T follicular helper cell (primary cell): ENCODE measurements at places on chromosomes 4 and X.

DNA sequence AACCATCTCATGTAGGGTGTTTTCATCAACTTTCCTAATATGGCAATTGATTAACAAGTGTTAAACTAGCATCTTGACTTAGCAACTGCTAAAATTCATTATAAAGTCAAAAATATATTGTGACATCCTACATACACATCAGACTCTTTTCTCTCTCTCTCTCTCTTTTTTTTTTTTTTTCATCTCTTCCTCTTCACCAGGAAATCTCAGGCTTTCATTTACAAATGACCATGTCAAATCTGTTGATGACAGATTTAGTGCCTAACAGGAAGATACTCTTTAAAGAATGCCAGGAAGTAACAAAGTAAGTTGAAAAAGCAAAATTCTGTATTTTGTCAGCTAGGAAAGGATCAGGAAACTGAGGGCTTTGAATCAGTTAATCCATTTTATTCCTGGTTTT lies 365.5 kb downstream of the PCDH7 start:
- DNase-seq: no peak

DNA sequence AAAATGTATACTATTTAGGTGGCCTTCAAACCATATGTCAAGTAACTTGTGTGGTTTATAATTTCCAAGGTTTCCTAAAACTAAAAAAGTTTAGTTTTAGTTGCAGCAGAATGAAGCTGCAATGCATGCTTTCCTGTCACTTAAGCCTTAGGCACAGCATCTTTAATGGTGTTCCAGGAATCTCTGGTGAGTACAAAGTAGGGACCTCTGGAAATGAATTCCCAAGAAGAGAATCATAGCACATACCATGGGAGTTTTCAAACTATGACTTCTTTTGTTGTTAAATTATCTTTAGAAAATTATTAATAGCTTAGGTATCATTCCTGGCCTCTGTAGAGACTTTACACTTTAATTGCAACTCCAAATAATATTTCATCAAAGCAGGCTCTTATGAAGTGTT lies 1005.9 kb upstream of the PABPC4L start:
- no peak for DNase-seq

GRCh38 chrX:30533835-30534234 lies 43.7 kb downstream of the TASL start:
- no peak for DNase-seq

DNA sequence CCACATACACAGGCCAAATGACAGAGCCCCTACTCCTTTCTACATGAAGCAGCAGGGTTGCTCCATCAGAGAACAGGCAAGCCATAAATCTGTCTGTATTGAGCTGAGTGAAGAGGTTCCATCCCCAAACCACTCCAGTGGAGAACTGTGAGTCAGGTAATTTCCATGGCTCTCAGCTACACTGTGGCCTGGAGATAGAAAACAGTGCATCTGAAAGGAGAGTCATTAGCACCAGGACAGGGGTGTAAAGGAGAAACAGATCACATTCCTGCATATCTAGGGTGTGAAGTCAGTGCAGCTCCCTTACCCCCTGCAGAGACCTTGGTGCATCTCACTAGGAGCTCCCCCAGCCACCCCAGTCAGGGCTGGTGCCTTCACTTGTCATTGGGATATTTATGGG lies 314.7 kb downstream of the CHIC1 start:
- no peak for DNase-seq

GRCh38 chr4:170743633-170744032 lies 653.9 kb upstream of the AADAT start:
- DNase-seq: no peak

GRCh38 chr4:153728660-153729059 lies 31.2 kb downstream of the RNF175 start:
- no peak for DNase-seq

DNA sequence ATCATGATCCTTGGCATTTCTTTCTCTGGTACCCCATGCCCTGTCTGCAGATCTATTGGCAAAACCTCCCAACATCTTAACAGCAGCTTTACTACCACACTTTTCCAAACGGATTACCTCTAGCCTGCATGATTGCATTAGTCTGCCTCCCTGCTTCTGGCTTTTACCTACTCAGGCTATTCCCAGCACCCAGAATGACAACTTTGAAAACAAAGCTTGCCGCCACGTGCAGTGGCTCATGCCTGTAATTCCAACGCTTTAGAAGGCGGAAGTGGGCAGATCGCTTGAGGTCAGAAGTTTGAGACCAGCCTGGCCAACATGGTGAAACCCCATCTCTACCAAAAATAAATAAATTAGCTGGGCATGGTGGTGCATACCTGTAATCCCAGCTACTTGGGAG lies 60.2 kb downstream of the UBE2K start:
- DNase-seq: no peak

GRCh38 chrX:112967903-112968302 lies 127.3 kb upstream of the AMOT start:
- DNase-seq: no peak

DNA sequence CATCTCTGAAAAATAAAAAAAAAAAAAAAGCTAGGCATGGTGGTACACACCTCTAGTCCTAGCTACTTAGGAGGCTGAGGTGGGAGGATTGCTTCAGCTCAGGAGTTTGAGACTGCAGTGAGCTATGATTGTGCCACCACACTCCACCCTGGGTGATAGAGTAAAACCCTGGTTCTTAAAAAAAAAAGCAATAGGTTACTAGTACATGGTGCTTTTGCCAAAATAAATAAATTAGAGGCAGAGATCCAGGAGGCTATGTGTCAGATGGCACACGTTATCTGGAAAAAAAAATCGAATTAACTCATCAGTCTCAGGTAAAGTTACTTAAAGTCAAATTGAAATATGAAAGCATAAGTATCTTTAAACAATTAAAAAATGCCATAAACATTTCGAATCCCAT lies 94.3 kb downstream of the VCX3A start:
- no peak for DNase-seq

- no peak for DNase-seq
These were observed 66.4 kb downstream of the STAP1 start for GRCh38 chr4:67624939-67625338.

- DNase-seq: no peak
These were observed 1460.6 kb upstream of the PCDH7 start for GRCh38 chr4:29259556-29259955.

GRCh38 chrX:10015355-10015722 lies 48.2 kb downstream of the CLDN34 start:
- DNase-seq: no peak

DNA sequence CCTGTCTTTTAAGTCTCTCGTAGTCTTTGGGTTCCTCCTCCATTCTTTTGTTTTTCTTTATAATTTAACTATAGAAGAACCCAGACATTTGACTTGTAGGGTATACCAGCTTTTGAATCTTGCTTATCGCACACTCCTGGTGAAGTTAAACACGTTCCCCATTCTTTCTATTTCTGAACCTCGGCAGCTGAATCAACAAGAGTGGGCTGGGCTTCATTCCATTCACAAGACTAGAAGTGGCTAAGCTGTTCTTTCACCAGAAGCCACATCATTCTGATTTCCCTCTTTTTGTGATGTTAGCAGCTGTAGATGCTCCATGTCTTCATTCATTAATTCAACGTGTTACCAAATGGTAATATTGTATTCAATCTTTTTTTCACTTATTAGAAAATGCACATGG lies 167.9 kb downstream of the CORIN start:
- no peak for DNase-seq

GRCh38 chr4:23333946-23334878 lies 555.6 kb downstream of the PPARGC1A start:
- DNase-seq: peak; percentile 2

- no peak for DNase-seq
These were observed 137.8 kb downstream of the TBC1D19 start for GRCh38 chr4:26721685-26722084.

DNA sequence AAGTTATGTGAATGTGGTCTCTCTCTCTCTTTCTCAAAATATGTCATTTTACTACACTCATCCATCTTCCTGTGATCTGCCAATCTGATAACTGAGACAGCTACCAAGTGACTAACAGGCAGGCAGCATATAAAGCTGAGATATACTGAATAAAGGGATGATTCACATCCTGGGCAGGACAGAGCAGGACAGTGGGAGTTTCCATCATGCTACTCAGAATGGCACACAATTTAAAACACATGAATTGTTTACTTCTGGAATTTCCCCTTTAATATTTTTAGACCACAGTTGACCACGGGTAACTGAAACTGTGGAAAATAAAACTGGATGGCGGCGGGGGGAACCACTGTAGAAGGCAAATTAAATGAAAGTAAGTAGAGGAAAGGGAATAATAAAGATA lies 58.6 kb upstream of the DCTD start:
- no peak for DNase-seq

GRCh38 chr4:74473155-74473811 lies 28.3 kb downstream of the AREG start:
- DNase-seq: no peak

- no peak for DNase-seq
These were observed 263.1 kb downstream of the PTTG2 start for GRCh38 chr4:38223306-38223705.

GRCh38 chr4:69832326-69833030 lies 27.5 kb downstream of the SULT1E1 start:
- DNase-seq: no peak

DNA sequence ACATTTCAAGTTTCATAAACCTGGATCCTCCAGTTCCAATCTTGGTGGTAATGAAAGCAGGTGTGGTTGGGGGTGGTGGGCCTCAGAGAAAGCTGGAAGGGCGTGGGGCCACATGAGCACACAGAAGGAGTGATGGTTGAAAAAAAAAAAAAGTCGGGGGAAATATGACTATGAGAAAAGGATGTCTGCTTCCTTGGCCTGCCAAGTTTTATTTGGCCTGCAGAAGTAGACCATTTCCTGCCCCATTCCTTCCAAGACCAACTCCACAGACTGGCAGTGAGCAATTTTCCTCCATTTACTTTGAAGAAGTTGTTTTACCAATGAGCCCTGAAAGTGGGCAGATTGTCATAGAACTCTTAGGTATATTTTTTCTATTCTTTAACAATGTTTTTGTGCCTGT lies 43.3 kb downstream of the LNX1 start:
- DNase-seq: no peak

GRCh38 chrX:66833426-66833825 lies 194.5 kb upstream of the EDA2R start:
- no peak for DNase-seq

DNA sequence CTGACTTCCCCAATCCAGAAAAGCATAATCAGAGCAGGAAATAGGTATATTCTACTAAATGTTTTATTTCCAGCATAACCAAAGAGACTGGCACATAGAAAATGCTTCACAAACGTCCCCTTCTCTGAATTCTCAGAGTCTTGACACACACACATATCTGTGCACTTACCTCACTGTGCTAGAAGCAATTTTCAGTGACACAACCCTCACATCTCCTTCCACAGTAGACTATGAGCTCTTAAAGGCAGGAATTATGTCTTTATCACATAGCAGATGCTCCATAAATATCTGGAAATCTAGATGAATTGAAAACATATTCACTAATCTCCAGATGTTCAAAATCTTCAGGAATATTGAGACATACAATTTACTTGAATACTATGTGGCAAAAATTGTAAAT lies 5.9 kb downstream of the SOWAHB start:
- no peak for DNase-seq

DNA sequence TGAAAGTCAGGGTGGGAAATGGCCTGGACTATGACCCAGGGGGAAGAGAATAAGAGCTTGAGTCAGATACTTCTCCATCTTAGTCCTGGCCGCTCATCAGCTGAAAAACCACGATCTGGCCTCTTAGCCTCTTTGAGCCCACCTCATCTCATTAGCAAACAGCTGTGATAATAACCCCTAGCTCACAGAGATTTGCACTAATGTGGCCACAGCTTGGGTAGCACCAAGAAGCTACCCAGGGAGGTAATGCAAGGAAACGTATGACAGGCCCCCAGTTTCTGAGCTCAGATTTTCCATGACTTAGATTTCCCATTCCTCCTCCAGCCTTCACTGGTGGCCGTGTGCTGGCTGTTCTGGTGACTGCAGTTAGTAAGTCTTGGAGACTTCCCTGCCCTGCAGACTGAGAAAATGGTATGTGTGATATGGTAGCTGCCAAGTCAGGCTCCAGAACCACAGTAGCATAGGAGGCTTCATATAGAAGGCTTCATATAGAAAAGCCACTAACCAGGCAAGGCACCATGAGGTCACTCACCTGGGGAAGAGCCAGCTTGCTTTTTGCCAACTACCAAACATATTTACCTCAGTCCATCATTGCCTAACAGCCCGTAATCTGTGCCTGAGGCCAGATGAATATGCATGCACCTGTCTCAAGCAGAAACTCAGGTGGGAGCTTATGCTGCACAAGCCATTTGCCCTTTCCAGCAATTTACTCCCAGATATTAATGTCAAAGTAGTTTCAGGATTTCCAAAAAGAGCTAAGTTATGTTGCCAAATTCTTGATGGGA lies 51.4 kb upstream of the GABRE start:
- no peak for DNase-seq

DNA sequence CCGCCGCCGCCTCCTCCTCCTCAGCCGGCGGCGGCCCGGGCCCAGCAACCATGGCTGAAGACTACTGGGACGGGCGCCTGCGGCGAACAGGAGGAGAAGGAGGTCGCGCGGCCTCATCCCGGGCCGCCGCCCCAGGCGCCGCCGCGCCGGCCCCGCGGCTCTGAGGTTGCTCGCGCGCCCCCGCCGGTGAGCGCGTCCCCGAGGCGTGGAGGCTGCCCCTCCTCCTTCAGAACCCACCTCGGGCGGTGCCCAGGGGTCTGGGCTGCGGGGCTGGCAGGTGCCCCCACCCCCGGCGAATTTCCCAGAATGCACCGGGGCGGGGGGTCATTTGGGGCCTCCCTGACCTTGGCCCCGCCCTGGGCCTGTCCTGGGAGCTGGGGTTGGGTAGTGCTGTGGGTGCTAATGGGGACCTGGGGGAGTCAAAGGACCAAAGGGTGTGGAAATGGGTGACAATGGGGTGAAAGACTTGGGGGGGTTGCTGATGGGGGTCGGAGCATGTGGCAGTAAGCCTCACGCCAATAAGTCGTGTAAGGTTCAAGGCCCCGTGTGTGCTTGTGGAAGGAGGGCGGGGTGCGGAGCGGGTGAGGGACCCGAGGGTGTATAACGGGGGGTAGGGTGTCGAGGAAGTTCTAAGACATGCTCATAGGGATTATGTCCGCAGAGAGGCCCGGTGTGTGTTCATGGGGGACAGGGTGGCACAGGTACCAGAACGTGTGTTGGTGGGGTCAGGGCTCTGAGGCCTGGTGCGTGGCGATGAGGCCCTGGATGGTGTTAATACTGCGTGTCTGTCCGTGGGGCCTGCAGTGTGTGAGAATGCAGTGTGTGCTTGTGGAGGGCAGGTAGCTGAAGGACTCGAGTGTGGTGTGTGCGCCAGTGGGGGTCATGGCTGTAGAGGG lies 687 bp downstream of the CDK16 start:
- DNase-seq: peak; percentile 30

- no peak for DNase-seq
These were observed 36.2 kb downstream of the KDM5C start for GRCh38 chrX:53188763-53189162.

GRCh38 chrX:110852180-110852579 lies 56.6 kb upstream of the CHRDL1 start:
- no peak for DNase-seq

GRCh38 chrX:42823443-42823842 lies 45.5 kb upstream of the PPP1R2C start:
- no peak for DNase-seq
